ENCODE measurements at places on chromosomes 2 and 18. TPM values are rescaled to one million over a fixed set of nuclear protein-coding genes. Genes with fewer than 3 reads are reported as not detected.

Gene BMP10
- not detected for total RNA-seq

Gene GALNT5
- total RNA-seq: 11.3 TPM

Gene IL36RN
- total RNA-seq: not detected

Gene MEP1B
- not detected for total RNA-seq

Gene REG1B
- not detected for total RNA-seq

Gene BBS5
- 6.7 TPM for total RNA-seq

Gene SAG
- not detected for total RNA-seq

Gene OST4
- 215 TPM for total RNA-seq

Gene NMS
- not detected for total RNA-seq

Gene HOXD13
- not detected for total RNA-seq

Gene PXDN
- 239 TPM for total RNA-seq

Gene ALK
- not detected for total RNA-seq

Gene NGEF
- not detected for total RNA-seq

Gene FSIP2
- total RNA-seq: under 0.01 TPM

Gene GORASP2
- 67.7 TPM for total RNA-seq

Gene SIGLEC15
- not detected for total RNA-seq

Gene MPP4
- 0.62 TPM for total RNA-seq

Gene ADAM23
- 5.7 TPM for total RNA-seq

Gene RAX
- not detected for total RNA-seq

Gene DSC2
- not detected for total RNA-seq

Gene AFG3L2
- 30.6 TPM for total RNA-seq

Gene ACTG2
- 1.3 TPM for total RNA-seq

Gene C2orf78
- total RNA-seq: not detected

Gene OR6B2
- not detected for total RNA-seq

Gene GKN2
- total RNA-seq: not detected

Gene TGFA
- not detected for total RNA-seq

Gene DSG1
- total RNA-seq: not detected

Gene ANKRD30B
- not detected for total RNA-seq

Gene FLACC1
- total RNA-seq: 2.0 TPM

Gene TMEFF2
- 0.06 TPM for total RNA-seq

Gene PLGLB2
- 0.68 TPM for total RNA-seq

Gene LAMA1
- 16.5 TPM for total RNA-seq

Gene INHA
- not detected for total RNA-seq

Gene REL
- 2.3 TPM for total RNA-seq

Gene SGPP2
- not detected for total RNA-seq

Gene VWA3B
- not detected for total RNA-seq
